ENCODE measurements at places on chromosomes 3 and 15.

GRCh38 chr3:171676601-171677175 is 133.6 kb downstream of the PLD1 start:
- DNase-seq: no peak

DNA sequence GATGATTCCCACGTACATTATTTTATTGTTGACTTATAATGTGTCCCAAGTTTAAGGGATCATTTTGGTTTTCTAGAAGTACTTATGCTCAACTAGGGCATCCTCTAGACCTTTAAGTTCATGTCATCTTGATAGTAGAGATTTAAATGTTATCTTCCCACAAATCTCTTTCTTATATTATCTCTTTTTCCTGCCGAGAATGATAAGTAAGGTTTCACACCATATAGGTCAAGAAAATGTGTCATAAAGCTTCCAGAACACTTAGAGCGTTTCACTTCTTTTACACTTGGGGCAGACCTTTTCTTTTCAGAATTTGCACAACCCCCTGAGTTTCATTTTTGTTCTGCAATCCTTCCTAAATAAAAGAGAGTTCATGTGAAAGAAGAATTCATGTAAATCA is 142.0 kb upstream of the CBLB start:
- DNase-seq: no peak

DNA sequence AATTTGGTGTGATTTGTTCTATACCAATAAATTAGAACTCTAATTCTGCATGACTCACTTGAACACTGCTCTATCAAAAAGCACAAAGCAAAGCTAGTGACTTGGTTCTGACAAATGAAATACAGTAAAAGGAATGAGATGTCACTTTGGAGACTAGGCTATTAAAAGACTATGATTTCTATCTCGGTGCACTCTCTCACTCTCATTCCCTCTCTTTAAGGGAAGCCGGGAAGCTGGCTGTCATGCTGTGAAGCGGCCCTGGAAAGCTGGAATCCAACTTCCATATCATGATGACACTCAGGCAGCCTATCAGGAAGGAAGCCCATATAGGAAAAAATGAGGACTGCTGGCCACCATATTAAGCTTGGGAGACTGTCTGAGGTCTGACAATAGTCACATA is 590.1 kb upstream of the CBLB start:
- DNase-seq: no peak

DNA sequence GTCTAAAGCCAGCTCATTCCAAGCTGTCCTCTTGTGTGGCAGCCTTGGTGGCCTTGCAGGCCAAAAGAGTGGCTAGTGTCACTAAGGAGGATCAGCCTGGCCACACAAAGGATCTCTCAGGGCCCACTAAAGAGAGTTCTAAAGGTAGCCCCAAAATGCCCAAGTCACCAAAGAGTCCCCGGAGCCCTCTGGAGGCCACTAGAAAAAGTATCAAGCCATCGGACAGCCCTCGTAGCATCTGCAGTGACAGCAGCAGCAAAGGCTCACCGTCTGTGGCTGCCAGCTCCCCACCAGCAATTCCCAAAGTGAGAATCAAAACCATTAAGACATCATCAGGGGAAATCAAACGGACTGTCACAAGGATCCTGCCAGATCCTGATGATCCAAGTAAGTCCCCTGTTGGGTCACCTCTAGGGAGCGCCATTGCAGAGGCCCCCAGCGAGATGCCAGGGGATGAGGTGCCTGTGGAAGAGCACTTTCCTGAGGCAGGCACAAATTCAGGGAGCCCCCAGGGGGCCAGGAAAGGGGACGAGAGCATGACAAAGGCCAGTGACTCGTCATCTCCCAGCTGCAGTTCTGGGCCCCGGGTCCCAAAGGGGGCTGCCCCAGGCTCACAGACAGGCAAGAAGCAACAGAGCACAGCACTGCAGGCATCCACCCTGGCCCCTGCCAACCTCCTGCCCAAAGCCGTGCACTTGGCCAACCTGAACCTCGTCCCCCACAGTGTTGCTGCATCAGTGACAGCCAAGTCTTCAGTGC is 33.5 kb upstream of the ALPK3 start:
- DNase-seq: no peak

GRCh38 chr15:32033186-32033890 is 3.0 kb downstream of the CHRNA7 start:
- DNase-seq: no peak

GRCh38 chr15:87461631-87462030 is 794.9 kb downstream of the NTRK3 start:
- DNase-seq: no peak

DNA sequence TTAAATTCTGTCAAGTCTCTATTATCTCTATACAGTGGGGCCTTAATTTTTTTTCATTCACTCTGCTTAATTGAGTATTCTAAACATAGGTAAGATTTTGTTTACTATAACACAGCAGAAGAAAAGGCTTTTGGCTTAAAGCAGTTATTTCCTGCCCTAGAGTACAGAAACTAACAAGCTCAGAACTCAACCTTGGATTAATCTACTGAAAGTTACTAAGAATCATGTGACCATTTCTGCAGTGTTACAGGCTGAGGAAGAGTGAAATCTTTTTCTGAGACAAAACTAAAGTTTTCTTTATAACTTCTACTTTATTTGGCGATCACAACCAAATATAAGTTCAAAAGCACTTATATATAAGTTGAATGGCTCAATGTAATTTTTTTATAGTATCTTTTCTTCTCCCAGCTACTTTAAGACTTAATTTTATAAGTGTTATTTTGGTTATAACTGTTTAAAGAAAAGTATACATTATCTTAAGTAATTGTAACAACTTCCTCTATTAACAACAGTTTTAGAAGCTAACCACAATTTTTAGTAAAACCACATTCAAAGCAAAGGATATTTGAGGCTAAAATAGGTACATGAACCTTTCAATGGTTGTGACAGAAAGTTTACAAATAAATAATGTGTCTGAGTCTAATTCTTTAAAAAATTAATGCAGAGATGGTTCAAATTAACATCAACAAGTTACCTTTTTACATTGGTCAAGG is 240.6 kb upstream of the NAALADL2 start:
- no peak for DNase-seq

DNA sequence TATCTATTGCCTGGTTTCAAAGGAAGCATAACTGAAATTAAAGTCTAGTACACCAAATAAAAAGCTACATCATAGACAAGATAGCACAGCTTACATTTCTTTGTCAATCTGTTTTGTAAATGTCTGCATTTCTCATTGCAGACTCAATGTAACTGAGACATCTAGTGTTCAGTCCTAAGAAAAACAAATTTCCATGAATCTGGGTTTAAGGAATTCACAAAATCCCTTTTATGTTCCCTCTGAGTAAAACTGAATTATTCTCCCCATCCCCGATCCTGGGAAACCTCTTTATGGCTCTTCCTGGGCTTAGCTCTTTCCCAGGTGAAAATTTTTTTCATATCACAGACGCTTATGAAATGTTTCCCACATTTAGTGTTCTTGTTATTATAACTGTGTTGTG is 21.6 kb upstream of the RASA2 start:
- DNase-seq: no peak

DNA sequence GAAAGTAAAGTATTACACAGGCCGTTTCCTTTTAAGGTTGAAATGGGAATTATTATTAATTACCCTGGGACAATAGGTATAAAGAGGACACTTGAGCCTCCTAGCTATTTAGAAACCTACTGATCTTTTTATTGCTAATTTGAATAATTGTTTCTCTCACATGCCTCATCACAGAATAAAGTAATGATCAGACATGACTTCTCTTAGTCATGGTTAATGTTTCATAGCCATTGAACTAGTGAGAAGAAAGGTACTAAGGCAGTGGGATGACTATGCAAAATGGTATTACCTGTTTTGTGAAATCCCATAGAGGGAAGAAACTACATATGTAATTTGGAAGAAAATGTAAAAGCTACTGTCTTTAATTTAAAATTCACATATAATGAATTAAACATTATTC is 85.6 kb downstream of the EPHA6 start:
- DNase-seq: no peak

GRCh38 chr15:26295336-26296085 is 432.4 kb upstream of the ATP10A start:
- DNase-seq: no peak

GRCh38 chr3:40167958-40168357 is 141.5 kb upstream of the EIF1B start:
- DNase-seq: no peak

- no peak for DNase-seq
Measured at GRCh38 chr15:61687651-61688050, 372.6 kb downstream of the VPS13C start.

DNA sequence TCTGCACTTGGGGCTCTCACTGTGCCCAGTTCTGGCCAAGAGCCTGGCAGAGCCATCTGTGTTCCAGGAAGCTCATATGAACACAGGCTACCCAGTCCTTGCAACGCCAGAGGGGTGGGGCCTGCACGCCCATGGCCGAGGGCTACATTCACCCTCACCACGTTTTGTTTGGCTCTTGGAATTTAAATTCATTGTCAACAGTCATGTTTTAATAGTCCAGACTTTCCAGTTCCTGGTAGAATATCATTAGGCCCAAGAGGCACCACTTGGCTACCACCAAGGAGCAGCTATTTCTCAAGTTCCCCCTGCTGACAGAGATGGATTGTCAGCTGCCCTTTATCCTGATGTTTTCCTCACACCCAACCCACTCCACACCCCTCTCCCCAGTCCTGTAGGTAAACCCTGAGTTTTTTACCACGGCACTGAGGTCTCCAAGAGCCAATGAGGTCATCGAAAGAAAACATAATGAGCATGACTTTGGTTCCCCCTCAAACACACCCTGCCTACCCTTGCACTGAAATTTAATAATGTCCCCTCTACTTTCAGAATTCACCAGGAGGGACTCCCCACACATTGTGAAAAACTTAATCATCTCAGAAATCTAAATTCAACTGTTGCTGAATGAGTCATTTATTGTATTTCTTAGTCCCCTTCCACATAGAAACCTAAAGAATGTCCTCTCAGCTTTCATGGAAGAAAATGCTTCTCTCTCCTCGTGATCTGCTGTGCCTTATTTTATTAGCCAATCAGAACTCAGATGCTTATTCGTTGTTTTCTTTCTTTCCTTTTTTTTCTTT is 125.1 kb downstream of the SHQ1 start:
- no peak for DNase-seq

DNA sequence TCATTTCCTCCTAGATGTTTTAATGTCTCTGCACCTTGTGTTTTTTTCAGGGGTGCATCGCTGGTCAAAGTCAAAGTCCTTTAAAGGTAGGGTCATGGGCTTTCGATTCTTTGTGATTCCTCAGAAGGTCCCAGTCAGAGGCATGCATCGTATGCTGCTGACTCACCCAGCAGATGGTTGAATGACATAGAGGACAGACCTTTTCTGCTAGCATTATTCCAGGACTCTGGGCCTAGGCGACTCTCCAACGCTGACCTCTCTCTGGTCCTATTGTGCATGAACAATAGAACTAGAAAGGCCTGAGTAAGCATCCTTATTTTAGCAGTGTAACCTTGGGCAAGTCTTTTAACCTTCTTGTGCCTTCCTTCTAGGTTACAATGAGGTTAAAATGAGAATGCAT is 75.9 kb downstream of the DGKG start:
- no peak for DNase-seq

- no peak for DNase-seq
Measured at GRCh38 chr15:59268168-59268851, 61.7 kb downstream of the LDHAL6B start.

- peak; percentile 87 for DNase-seq
Measured at GRCh38 chr3:98022978-98023820, 11.9 kb downstream of the GABRR3 start.

DNA sequence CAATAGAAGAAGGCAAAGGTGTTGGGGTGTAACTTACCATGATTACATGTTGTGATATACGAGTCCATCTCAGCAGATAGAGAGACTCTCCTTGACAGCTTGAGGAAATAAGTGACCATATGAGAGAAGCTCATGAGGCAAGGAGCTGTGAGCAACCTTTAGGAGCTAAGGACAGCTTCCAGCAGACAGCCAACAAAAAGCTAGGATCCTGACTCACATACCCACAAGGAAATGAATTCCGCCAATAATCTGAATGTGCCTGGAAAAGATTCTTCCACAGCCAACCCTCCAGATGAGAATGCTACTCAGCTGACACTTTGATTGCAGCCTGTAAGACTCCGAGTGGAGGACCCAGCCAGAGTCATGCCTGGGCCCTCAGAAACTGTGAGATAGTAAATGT is 339.6 kb upstream of the TPRG1 start:
- DNase-seq: no peak

- DNase-seq: no peak
Measured at GRCh38 chr15:77974098-77974414, 103.5 kb downstream of the TBC1D2B start.

GRCh38 chr15:39232512-39232911 is 348.4 kb upstream of the THBS1 start:
- no peak for DNase-seq

- DNase-seq: no peak
Measured at GRCh38 chr3:129958755-129959154, 15.8 kb upstream of the TRH start.

DNA sequence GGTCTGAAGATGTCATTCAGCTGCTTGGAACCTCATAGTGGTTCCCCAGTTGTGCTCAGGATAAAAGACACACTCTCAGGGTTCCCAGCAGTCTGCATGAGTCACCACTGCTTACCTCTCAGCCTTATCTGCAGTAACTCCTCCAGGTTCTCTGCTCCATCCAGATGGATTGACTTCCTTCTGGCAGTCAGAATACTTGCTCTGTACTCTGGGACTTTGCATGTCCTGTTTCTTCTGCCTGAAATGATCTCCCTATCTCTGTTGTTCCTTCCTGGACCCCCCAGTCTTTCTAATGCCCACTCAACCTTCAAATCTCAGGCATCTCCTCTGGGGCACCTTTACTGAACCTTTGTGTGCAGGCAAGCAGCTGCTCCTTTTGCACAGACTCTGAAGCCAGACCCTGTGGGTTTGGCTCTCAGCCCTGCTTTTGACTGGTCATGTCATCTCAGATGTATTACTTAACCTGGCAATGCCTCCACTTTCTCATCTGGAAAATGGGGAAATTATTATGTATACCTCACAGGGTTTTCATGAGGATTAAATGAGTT is 38.4 kb downstream of the ITPR1 start:
- DNase-seq: no peak

- no peak for DNase-seq
Measured at GRCh38 chr3:7238565-7239295, 377.8 kb downstream of the GRM7 start.

DNA sequence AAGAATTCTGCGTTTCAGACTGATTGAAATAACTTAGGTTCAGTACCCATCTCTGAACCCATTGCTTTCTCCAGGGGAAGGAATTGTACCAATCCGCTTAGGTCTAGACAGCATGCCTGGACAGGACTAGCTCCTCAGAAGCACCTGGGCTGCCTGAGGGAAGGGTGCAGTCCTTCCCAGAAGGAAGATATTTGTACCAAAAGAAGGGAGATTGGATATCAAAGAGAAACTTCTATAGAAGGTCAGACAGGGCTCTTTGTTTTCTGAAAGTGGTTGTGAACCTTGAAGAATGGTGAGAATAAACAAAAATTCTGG is 133.8 kb upstream of the LRTM1 start:
- DNase-seq: no peak

- DNase-seq: no peak
Measured at GRCh38 chr15:31352339-31352751, 25.7 kb downstream of the KLF13 start.

DNA sequence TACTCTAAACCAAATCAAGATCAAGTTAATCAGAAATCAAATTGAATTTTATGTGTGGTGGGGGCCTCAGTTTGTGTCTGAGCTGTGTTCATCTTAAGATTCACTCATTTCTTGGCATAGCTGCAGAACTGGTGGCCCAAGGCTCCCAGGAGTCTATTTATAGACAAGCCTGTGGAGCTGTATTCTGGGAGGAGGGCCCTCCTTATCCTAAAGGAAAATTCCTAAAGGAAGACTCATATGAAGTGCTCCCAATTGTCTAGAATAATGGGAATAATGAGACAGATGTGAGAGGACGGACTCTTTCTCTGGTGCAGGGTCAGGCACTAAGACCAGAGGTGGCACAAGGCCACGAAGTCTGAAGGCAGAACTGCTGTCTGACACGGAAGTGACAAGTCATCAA is 38.9 kb downstream of the C3orf85 start:
- no peak for DNase-seq

Measured in stimulated activated CD8-positive, alpha-beta memory T cell treated with anti-CD3 and anti-CD28 coated beads, Interleukin-4, amount 100 ng/mL, for 24 hours (primary cell).